ENCODE measurements at places on chromosomes 6 and 20.

- no peak for DNase-seq
Measured at GRCh38 chr6:104642871-104643270, 216.8 kb downstream of the HACE1 start.

DNA sequence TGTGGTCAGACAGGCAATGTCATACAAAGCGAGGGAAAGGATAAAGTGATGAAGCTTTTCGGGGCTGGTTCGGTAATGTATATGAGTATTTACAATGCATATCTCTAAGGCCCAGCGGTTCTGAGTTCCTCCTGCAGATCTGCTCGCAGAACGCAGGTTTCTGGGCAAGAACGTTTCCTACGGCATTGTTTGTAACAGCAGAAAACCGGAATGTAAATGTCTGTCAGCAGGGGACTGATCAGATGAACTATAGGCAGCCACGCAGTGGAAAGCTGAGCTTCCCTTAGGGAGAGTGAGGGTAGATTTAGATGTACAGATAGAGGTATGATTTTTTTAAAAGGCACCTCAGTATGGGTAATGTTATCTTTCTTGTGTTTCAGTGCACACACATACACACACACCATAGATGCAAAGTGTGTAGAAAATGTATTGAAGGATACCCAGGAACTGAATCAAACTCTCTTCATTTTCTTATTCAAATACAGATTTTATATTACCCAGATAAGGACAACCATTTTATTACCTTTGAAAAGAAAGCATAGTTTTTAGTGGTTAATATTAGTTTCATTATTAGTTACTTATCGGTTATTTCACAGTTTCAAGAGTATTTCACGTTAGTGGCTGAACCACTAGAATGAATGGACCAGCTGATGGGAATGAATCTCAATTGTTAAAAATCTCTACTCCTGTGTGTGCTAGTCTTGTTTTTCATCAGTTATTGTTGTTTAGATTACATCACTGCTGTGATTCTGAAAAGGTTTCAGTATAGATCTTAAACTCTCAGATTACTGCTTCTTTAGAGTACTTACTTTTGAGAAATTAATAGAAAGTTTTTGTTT lies 56.2 kb downstream of the SNX9 start:
- DNase-seq = no peak

- no peak for DNase-seq
Measured at GRCh38 chr20:62014488-62014775, 51.2 kb downstream of the TAF4 start.

DNA sequence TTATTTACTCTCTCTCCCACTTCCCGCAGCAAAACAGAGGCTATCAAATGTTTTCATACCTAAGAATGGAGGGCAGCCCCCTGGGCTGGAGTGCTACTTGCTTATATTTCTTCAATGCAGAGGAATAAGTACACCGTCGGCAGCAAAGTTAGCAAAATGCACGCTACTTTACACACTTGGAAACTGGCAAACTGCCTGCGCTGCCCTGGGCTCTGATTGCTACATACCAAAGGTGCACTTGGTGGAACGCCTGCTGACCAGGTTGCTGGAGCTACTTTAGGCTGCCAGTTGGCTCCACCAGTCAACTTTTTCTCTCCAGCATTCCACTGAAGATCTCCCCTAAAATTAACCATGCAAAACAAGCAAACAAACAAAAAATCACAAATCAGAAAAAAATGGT lies 62.4 kb downstream of the PRSS35 start:
- DNase-seq = no peak

GRCh38 chr20:34573541-34574300 lies 15.2 kb downstream of the MAP1LC3A start:
- DNase-seq = no peak

DNA sequence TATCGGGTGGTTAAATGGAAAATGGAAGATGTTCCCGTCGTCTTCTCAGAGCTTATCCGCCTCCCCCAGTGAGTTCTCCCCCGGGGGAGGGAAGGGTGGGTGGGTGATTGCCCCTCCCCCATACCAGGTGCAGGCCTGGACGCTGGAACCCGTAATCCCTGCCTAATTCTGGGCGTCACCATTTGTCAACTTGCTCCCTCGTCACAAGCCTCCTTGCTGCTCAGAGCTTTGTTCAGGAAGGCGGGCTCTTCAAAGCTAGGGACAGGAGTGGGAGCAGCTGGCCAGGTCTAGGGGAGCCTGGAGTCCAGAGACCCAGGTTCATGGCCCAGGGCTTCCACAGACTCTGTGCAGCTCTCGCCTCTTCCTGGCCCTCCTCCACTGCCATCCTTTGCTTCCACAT lies 25.6 kb downstream of the CDH22 start:
- DNase-seq = no peak

GRCh38 chr6:158849899-158850806 lies 31.0 kb upstream of the EZR start:
- no peak for DNase-seq

DNA sequence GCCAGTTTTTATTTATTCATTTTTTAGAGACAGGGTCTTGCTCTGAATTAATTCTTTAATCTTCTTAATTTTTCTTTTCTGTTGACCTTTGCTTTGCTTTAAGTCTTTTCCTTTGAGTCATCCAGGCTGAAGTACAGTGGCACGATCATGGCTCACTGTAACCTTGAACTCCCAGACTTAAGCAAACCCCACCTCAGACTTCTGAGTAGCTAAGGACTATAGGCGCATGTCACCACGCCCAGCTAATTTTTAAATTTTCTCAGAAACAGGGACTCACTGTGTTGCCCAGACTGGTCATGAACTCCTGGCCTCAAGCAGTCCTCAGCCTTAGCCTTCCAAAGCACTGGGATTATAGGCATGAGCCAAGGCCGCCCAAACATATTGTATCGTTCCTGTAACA lies 71.3 kb upstream of the GNRH2 start:
- DNase-seq = no peak

- no peak for DNase-seq
Measured at GRCh38 chr20:25465243-25466135, 58.0 kb downstream of the GINS1 start.

DNA sequence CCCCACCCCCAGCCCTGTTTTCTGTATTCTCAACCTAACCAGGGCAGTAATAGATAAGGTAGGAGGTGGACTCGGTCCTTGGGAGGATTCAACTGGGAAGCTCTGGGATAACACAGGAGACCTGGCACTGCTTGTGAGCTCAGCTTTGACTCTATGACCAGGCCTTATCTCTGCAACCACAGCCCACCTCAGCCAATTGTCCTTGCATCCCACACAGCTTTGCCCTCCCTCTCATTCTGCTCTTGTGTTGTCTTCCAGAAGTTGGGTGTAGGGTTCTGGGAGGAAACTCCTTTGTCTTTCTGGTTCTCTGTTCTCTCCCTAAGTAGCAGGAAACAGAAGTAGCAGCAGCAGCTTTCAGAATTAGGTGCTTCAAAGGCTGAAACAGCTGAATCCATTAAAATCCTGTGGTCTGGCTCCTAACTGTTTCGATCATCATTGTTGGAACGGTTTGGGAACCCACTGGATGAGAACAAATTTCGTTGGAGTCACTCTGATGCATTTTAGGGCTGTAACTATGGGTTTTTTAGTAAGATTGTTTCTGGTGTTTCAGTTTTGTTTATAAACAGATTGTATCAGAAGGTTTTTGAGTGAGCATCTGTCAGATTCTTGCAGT lies 32.4 kb upstream of the SNX9 start:
- no peak for DNase-seq

Data from COR-L47 (cell line).